Hypothalamus (tissue), 51 donors: ENCODE measurements at places on chromosomes 5 and 9.

DNA sequence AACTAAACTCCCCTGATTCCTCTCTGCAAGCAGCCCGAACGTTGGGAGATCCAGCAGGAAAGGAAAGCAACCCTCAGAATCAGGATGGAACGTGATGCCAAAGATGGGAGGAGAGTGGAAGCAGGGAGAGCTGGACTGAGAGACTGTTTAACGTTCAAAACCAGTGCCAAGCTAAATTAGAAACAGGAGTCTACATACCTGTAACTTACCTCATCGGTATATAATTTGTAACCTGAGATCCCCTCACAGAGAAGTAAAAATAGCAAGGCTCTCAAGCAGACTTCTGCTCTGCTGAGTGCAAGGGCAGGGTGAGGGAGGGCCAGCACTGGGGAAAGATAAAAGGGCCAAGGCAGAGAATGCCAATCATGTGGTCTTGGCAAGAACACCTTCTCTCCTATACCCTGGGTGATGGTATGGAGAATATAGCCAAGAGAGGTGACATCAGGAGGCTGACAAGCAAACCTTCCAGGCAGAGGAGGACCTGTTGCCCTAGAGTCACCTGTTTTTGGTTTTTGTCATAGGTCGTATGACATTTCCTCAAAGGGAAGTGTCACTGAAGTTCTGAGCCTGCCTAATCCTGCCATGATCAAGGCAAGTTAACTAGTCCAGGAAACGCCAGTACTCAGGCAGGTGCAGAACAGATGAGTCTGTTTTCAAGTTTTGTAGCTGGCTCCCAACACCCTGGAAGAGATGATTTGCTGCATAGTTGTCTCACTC lies 472.0 kb downstream of the NFIB start:
- no peak for DNase-seq

DNA sequence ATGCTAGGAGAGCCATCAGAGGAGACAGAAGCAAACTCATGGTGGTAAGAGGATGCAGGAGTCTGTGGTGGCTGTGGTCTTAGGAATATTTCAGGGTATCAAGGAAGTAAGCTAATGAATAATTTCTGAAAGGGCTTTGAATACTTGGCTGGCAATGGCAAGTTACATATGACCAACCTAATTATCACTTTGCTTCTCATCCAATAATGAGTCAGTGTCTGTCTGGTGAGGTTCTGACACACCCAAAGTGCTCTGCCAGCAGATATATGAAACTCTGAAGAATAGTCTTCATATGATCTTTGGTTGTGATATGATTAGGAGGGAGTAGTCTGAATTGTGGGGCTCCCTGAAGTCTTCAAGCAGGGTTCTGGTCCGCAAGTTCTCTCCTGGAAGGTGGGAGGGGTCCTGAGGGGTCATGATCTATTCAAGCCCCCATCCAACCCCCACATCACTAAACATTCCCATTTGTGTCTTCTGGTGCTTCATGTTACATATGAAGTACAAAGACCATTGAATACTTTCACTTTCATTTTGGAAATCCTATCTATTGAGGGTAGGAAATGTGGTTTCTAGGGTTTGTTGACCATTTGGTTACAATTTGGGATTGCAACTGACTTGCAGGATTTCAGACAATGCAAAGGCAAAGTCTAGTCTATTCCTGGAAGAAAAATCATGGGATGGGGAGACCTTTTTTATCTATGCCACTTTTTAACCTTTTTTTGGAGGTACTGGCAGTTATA lies 199.9 kb upstream of the CDKN2B start:
- DNase-seq = no peak

- no peak for DNase-seq
These were observed 15.2 kb downstream of the SRFBP1 start for GRCh38 chr5:121976979-121977378.

DNA sequence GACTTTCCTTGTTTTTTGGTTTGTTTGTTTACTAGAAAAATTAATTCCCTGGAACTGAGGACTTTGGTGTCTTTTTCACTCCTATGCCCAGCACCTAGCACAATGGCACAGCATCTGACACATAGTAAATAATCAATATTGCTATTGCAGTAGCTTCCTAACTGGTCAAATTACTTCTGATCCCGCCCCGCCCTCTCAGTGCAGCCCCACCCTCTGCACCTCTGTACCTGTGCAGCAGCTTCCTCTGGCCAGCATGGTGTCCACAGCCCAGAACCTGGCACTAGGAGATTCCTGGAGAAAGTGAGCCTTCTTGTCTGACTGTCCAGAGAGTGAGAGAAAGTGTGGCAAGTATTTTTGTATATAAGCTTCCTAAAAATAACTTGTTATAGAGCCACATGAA lies 343.2 kb downstream of the ZNF608 start:
- DNase-seq = no peak

DNA sequence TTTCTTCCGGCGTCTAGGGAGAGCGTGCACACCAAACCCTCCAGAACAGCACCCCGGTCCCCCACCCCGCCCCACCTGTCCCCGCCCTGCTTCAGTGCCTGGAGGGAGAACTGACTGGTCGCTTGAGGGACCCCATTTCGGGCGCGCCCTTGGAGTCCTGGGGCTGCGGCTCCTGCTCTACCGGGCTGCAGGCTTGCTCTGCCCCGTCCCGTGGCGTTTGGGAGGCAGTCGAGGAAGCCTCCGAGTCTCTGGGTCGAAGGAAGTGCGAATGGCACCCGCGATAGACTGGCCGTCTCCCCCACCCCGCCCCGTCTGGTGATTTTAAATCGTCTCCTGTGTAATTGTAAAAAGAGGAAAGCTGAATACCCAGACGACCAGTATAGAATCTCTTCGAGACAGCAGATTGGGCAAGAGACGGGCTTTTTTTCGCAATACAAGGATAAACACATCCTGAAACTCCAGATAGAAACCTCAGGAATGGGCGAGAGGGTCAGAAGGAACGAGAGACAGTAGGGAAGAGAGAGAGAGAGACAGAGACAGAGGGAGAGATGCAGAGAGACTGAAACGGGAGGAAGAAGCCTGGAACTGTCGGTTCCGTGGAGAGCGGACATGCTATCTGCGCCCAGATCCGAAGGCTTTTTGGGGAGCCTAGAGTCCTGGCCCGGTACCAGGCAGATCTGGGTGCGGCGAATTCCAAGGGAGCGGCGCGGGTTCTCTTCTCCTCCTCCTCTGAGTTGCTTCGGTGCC lies 9.9 kb downstream of the PRDM6 start:
- DNase-seq = no peak

GRCh38 chr5:7397937-7398336 lies 2.0 kb downstream of the ADCY2 start:
- no peak for DNase-seq

GRCh38 chr5:166031926-166032325 lies 2259.5 kb upstream of the WWC1 start:
- DNase-seq = no peak

- DNase-seq = no peak
These were observed 38.3 kb upstream of the SMAD5 start for GRCh38 chr5:136094189-136094912.
